ENCODE measurements at places on chromosomes 3 and 15. TPM values are rescaled to one million over a fixed set of nuclear protein-coding genes. Genes with fewer than 3 reads are reported as not detected.

GABRR3 gene
- total RNA-seq = not detected

EFCAB12 gene
- 0.98 TPM for total RNA-seq

CLRN1 gene
- not detected for total RNA-seq

HEG1 gene
- total RNA-seq = 27.7 TPM

GRM2 gene
- 2.4 TPM for total RNA-seq

Measured in activated CD4-positive, alpha-beta memory T cell treated with anti-CD3 and anti-CD28 coated beads, Interleukin-2, amount 10 ng/mL, durations not matched to agents 7 days and 5 days (primary cell).